Breast epithelium (tissue), 4 donors: ENCODE measurements at places on chromosomes 11 and 22. TPM values are rescaled to one million over a fixed set of nuclear protein-coding genes. Genes with fewer than 3 reads are reported as not detected.

GRCh38 chr11:122796128-122796717 is 42.1 kb upstream of the CRTAM start:
- no peak overlapping the region for H3K27ac ChIP-seq
- no peaks in the 10 kb centered on the region for H3K4me1 ChIP-seq
- DNase-seq: no peak
- no peaks in the 10 kb centered on the region for H3K36me3 ChIP-seq
- H3K4me3 ChIP-seq: no peak overlapping the region

- no peak overlapping the region for H3K27ac ChIP-seq
- no peaks in the 10 kb centered on the region for H3K36me3 ChIP-seq
- no peaks in the 10 kb centered on the region for H3K27me3 ChIP-seq
- no peak for DNase-seq
These were observed 9.3 kb downstream of the SLC37A2 start for GRCh38 chr11:125072218-125072960.

- H3K36me3 ChIP-seq: no peaks in the 10 kb centered on the region
- H3K27ac ChIP-seq: no peak overlapping the region
- no peaks in the 10 kb centered on the region for H3K4me1 ChIP-seq
- no peak overlapping the region for H3K4me3 ChIP-seq
These were observed 4.5 kb downstream of the OR10G7 start for GRCh38 chr11:124036666-124037065.

DNA sequence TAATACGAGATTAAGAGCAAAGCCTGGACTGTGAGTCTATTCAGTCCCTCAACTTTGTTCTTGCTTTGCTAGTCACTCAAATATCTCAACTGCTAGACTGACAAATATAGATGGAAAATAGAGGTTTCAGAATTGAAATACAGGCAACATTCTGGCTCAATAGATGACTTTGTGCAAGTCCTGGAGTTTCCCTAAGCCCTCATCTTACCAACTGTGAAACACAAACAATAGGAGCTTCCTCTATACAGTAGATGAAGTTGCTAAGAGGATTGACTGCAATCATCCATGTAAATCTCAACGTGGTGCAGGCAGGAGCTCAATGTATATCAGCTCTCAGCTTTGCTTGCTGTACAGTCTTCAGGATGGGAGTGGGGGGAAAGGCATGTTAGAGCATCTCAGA is 6.2 kb upstream of the MPEG1 start:
- H3K4me3 ChIP-seq: no peak overlapping the region
- DNase-seq: no peak
- no peaks in the 10 kb centered on the region for H3K4me1 ChIP-seq
- H3K36me3 ChIP-seq: no peaks in the 10 kb centered on the region
- H3K27me3 ChIP-seq: no peaks in the 10 kb centered on the region

The CDC42EP2 gene
- total RNA-seq: 20.8 TPM

The GP1BB gene
- 6.2 TPM for total RNA-seq
